ENCODE measurements at places on chromosomes 6 and 20. TPM values are rescaled to one million over a fixed set of nuclear protein-coding genes. Genes with fewer than 3 reads are reported as not detected.

Gene HLA-DRB5
- not detected for total RNA-seq

DNA sequence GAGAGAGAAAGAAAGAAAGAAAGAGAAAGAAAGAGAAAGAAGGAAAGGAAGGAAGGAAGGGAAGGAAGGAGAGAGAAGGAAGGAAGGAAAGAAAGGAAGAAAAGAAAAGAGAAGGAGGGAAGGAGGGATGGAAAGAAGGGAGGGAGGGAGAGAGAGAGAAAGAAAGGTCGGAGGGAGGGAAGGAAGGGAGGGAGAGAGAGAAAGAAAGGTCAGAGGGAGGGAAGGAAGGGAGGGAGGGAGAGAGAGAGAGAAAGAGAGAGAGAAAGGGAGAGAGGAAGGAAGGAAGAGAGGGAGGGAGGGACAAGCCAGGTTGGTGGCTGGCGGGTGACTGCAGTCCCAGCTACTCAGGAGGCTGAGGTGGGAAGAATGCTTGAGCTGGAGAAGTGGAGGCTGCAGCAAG, 27.3 kb upstream of the ZNF184 start:
- no peak for DNase-seq

GRCh38 chr6:166379103-166379586, 3.6 kb downstream of the MPC1 start:
- DNase-seq: no peak

GRCh38 chr6:105212587-105212986, 32.8 kb upstream of the POPDC3 start:
- no peak for DNase-seq

GRCh38 chr6:43891072-43891870, 121.3 kb downstream of the VEGFA start:
- DNase-seq: no peak

DNA sequence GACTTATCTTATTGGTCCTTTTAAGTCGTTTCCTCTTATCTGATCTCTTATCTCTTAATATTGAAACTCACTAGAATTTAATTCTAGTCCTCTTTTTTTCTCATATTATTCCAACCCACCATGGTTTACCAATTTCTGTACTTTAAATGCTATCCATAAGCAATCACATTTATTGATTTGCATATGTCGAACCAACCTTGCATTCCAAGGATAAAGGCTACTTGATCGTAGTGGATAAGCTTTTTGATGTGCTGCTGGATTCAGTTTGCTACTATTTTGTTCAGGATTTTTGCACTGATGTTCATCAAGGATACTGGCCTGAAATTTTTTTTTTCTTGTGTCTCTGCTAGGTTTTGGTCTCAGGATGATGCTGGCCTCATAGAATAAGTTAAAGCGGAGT, 7.7 kb downstream of the DEFB125 start:
- no peak for DNase-seq

All from glomerular endothelial cell (primary cell).